ENCODE measurements at places on chromosomes 3 and 15.

- DNase-seq: no peak
These were observed 3.6 kb downstream of the TAGLN3 start for GRCh38 chr3:112002096-112002971.

DNA sequence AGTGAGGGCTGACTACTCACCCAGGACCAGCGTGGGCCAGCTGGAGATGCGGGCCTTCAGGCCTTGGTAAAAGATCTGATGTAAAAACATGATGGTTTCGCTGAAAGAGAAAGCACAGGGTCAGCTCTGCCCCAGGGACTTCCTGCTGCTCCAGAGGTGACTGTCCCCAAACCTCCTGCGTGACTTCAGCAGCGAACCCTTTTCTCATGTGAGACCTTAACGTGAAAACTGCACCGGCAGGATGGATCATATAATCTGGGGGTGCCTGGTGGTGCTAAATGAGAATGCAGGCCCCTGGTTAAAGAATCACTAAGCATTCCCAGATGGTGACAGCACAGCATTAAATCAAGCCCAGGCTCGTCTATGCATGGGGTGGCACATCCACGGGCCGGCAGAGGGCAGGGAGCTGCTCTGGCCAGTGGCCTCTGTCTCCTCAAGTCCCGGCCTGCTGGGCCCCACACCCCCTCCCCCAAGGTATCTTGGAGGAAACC is 55.4 kb downstream of the RASGRF1 start:
- no peak for DNase-seq

DNA sequence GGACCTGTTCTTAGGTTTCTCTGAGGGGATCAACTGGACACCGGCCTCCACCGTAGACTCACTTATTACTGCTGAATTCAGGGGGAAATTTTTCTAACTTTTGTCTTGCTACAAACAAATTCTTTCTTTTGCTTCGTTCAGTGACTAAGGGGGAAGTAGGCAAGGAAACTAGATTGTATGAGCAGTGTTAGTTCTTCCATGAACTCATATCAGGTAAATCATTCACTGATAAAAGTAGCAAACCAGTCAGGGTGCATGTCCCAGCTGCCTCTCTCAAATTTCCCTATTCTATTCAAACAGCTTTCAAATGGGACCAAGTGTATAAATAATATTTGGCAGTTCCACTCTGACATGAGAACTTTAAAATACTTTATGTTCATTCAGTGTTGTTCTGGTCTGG is 7.3 kb upstream of the CCDC13 start:
- no peak for DNase-seq

DNA sequence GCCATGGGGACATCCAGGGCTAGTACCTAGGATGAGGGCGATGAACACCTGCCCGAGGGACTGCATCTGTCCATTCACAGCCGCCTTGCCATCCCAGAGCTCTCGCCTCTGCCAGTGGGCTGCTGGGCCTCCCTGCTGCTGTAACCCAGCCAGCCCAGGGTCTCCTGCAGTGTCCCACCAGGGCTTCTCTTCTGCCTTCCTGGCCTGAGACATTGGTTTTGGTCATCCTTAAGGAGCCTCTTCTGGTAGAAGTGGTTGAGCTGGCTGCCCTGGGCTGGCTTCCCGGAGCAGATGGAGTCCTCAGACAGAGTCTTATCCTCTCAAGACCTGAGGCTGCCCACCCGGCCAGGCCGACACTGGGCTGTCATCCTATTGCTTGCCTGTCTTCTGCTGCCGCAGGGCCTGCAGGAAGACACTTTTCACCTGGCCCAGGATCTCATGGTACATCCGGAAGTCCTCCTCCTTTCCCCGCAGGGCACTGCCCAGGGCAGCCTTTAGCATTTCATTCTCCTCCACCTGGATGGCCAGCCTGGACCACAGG is 6.1 kb upstream of the HHATL start:
- DNase-seq: no peak

DNA sequence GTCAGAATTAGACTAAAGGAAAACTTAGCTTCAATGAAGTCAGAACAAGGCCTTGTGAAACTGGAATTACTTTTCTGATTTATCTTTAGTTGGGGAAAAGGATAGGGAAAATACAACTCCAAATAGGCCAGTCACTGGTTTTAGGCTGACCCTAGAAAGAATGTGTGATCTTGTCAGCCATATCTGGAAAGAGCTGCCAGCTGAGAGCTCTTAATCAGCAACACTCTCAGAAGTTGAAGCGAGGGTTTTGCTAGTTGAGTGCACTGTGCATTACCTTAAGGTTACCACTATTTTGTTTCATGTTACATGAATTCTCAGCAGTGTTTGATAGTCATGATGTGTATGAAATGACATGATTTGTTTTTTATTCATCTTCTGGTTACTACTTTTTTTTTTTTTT is 905.3 kb upstream of the ALCAM start:
- no peak for DNase-seq

DNA sequence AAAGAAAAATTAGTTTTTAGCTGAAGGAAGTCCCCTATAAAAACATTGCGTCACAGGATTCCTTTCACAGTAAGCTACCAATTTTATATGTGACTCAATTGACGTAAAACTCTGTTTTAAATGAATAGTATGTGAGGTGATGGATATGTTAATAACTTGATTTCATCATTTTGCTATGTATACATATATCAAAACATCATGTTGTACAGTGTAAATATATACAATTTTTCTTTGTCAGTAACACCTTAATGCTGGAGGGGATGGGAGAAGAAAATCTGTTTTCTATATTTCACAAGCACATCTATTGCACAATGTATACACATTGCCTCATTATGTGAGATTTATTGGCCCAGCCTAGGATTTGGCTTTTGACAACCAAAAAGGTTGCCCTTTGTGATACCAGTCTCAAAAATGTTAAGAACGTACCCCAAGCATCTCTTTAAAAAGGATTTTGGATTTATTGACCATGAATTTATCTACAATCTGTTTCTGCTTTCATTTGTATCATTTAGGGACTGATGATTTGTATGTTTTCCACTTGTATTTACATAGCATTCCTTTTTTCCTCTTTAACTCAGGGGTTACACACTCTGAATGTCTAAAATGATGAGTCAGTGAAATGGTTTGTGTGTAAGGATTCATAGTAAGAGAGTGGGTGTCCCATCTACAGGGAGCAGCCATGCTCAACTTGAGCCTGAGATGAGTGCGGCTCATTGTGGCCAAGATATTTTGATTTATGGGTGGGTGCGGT is 62.6 kb downstream of the CRTC3 start:
- no peak for DNase-seq

DNA sequence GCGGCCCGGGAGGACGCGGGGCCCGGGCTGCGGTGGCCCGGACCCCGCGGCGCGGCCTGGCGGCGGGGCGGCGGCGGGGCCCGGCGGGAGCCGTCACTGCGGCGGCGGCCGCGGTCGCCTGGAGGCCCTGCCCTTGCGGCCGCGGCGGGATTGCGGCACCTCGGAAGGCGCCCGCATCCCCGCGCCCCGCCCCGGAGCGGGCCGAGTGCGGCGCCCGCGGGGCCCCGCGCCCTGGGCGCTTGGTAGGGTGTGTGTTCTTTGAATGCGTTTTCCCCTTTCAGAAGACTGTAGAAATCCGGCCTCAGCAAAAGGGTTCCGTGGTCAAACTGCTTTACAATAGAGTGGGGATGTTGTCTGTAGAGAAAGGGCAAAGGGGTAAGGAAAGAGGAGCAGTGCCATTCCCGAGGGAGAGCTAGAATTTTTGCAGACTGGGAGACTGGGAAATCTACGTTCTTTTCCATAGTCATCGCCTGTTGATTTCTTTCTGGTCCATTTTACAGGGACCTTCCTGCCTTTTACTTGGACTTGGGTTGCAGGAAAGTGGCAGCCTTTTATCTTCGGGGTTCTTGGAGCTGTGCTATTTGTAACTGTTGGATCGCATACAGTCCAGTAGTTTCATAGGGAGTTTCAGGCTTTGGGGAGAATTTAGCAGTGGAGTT is 630 bp downstream of the SNRK start:
- DNase-seq: peak; percentile 30

DNA sequence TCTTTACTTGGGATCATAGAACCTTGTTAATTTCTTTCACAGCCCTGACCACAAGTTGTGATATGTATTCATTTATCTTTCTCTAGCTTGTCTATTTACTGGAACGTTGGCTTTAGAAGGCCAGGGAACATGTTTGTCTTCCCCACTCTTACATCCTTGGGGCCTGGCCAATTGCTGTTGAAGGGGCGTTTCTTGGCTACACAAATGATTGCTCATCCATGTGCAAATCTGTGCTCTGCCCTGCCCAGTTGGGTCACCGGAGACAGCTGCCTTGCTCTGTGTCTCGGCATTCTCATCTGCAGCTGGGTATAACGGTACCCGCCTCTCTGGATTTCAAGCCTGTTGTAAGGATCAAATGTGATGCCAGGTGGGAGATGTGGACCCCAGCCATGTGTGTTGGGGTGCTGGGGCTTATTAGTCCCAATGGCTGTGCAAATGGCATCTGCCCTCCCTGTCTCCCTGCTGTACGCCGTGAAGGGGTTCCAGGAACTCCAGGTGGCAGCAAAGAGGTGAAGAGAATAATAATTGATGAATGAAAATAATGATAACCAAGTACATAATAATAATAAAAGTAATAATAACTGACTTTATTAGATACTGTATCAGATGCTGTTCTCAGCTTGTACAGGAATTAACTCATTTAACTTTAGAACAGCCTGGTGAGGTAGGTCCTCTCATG is 24.0 kb upstream of the TLE3 start:
- peak; percentile 81 for DNase-seq

- DNase-seq: no peak
These were observed 2.9 kb upstream of the FES start for GRCh38 chr15:90881181-90881977.

- no peak for DNase-seq
These were observed 21.8 kb downstream of the NIPA1 start for GRCh38 chr15:22808240-22808639.

DNA sequence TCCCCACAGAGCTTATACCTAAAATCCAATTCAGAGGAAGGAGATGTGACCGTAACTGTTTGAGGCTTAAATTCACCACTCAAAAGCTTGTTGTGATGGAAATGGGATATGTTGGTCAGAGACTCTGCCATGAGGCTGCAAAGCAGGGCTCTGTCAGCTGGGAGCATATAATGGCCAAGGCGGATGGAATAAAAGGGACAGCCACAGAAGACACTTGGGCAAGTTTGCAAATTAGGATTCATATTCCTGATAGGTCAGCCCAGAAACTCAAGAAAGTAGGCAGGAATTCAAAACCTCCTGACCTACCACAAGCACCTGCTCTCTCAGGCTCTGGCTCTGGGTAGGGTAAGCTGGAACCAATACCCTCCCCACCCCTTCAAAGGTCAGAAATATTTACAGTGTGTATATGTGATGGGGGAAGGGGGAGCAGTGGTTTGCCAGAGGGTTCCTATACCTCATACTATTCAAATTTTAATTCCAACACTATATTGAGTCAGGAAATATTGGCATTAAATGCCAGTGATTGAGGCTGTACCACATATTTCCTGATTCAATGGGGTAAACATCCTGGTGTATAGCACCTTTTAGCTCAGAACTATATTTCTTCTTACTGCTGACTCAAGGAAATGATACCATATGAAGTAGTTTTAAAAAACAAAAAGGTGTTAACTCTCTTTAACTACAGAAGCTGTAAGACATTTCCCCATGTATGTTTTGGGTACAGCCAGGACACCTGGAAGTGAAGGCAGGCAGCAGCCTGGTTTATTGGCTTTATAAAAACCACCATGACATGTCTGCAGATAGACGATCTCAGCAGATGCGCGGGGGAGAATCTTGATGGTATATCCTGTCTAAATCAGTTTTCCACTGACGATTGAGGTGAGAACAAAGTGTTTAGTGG is 19.2 kb downstream of the FYCO1 start:
- DNase-seq: no peak

GRCh38 chr15:63715818-63716217 is 117.9 kb downstream of the HERC1 start:
- no peak for DNase-seq

GRCh38 chr3:160852856-160853255 is 96.8 kb downstream of the PPM1L start:
- no peak for DNase-seq

- no peak for DNase-seq
These were observed 240.9 kb downstream of the UACA start for GRCh38 chr15:70522323-70522966.

DNA sequence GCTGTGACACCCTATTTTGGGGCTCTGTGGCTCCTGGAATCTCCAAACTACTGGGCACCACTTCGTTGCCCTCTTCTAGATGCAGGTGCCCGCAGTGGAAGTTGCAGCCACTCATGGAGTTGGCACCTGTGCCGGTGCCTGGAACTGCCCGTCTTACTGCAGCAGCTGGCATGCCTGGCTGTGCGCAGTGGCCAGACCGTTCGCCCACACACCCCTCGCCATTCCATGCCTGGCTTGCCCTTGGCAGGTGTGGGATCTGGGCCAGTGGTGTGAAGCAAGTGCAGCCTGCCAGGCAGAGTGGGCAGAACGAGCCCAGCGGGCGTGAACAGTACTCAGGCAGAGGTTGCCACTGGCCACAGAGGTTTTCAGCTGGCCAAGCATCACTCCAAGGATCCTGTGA is 1286.7 kb downstream of the ROBO1 start:
- no peak for DNase-seq

GRCh38 chr3:159057621-159058020 is 255.8 kb downstream of the MFSD1 start:
- DNase-seq: no peak

DNA sequence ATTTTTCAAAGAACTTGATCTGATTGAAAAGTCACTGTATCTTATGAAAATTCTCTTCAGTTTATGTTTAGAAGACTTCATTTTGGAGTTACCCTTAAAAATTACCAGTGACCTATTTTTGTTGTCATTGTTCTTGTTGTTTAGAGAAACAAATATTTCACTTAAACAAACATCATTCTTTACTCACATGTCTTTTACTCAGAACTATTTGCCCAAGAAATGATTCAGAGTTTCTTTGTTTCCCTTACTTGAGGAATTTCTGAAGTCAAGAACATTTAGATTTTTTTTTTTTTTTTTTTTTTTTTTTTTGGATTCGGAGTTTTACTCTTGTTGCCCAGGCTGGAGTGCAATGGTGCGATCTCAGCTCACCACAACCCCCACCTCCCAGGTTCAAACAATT is 259.6 kb upstream of the UBE2E1 start:
- no peak for DNase-seq

DNA sequence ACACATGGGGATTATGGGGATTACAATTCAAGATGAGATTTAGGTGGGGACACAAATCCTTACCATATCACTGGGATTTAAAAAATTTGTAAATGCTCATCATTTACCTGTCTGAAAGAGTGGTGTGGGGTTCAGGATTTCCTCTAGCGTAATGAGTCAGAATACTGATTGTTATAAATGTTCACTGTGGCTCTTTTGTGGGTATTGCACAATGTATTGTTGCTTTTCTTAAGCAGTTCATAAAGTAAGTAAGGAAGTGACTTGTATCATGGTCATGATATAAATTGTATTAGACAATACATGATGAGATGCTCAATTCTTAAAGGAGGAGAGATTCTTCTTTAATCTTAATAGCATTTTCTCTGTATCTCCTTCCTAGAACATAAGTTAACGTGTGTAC is 262.1 kb downstream of the CNTN4 start:
- DNase-seq: no peak

GRCh38 chr3:151305775-151306151 is 10.9 kb downstream of the GPR87 start:
- DNase-seq: no peak

GRCh38 chr15:67080900-67081431 is 15.6 kb downstream of the SMAD3 start:
- peak; percentile 75 for DNase-seq
